ENCODE measurements at places on chromosomes 2 and 18.

GRCh38 chr2:192194866-192195547 is at the start of gene TMEFF2:
Gene TMEFF2, minus strand, starts transcription at chr2:192194933. Its CDS starts 409 bp downstream, at chr2:192194524.
- no peak for DNase-seq

DNA sequence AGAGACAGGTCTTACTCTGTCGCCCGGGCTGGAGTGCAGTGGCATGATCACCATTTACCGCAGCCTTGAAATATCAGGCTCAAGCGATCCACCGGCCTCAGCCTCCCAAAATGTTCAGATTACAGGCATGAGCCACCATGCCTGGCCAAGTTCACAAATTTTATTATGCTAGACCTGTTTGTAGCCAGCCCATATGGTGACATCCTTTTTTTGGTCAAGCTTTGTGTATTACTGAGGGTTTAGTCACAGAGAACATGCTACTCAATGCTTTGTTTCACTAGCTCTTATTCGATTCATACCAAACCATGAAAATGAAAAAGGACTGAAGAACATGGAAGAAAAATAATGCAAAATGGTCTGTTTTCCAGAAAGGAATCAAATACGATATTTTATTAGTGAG is 41.4 kb downstream of the DGKD start:
- DNase-seq: no peak

- DNase-seq: no peak
Observed at GRCh38 chr18:45525301-45525700, 90.0 kb upstream of the SLC14A2 start.

GRCh38 chr2:2547451-2547850 is 216.4 kb upstream of the MYT1L start:
- DNase-seq: no peak

DNA sequence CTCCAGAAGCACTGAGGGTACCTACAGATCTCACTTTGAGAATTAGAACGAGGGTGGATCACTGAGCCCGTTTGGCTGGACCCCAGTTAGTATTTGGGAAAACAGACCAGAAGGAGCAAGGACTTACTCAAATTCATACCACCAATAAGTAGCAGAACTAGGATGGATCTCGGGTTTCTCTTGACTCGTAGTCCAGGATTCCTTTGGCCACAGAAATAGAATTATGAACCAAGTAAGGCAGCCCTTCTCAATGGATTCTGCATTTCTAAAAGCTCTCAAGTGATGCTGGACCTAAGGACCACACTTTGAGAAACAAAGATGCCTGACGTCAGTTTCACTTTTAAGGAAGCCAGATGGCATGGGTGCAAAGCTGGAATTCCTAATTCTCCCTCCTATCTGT is 153.0 kb downstream of the KLHL29 start:
- no peak for DNase-seq
